Inflammatory macrophage (primary cell): ENCODE measurements at places on chromosomes 1 and 21.

- DNase-seq: no peak
These were observed 17.0 kb downstream of the MAP7D1 start for GRCh38 chr1:36172983-36173382.

- DNase-seq: no peak
These were observed 38.2 kb downstream of the IL23R start for GRCh38 chr1:67204298-67204980.

- DNase-seq: no peak
These were observed 21.3 kb downstream of the SLC9C2 start for GRCh38 chr1:173581383-173582079.

DNA sequence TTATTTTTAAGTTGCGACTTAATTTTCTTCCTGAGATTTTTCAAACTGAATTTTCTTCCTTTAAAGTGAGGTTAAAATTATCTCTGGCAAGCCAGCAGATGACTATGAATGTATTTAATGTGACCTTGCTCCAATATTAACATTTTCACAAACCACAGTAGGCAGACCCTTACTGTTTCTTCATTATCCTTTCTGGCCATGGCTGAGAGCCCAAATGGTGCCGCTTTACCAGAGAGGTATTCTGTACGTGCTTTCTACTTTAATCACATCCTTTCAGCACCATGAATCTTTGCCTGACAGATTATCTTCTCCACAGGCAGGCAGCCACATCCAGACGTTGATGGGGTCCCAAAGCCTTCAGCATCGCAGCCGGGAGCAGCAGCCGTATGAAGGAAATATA is 129.6 kb downstream of the LRRC40 start:
- no peak for DNase-seq
